Stimulated activated CD8-positive, alpha-beta memory T cell treated with anti-CD3 and anti-CD28 coated beads, Interleukin-4, amount 100 ng/mL, for 1 hour (primary cell): ENCODE measurements at places on chromosomes 5 and 9.

DNA sequence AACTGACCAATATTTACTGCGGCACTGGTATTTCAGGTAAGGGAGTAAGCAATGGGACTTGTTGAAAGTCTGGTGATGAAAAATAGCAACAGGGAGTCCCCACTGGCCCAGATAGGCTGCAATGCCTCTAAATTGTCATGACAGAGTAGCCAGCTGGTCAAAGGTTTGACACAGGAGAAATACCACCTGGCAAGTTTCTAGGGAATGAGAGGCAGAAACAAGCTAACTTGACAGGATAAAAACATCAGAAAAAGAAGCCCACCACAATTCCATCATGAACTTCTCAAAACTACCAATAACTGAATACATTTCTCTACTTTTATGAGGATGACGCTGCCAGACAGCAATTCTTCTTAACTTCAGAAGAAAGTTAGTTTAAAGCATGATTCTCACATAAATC, 99.8 kb downstream of the STRBP start:
- no peak for DNase-seq

DNA sequence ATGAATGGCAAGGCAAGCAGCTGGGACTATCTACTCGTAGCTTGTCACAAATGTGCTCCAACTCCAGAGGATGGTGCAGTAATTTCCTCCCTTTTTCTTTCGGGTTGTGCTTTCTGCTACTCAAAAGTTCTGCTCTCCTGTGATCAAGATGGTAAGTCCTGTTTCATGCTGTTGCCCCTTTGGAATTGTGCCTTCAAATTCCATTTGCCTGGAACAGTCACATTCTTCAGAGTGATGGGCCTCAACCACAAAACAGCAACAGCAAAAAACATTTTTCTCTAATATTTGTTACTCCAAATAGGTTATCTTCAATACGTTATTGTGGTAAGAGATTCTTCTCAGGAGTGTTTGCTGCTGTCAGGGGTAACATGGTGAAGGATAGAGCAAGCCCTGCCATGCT, 209.3 kb downstream of the PALM2AKAP2 start:
- DNase-seq: no peak

DNA sequence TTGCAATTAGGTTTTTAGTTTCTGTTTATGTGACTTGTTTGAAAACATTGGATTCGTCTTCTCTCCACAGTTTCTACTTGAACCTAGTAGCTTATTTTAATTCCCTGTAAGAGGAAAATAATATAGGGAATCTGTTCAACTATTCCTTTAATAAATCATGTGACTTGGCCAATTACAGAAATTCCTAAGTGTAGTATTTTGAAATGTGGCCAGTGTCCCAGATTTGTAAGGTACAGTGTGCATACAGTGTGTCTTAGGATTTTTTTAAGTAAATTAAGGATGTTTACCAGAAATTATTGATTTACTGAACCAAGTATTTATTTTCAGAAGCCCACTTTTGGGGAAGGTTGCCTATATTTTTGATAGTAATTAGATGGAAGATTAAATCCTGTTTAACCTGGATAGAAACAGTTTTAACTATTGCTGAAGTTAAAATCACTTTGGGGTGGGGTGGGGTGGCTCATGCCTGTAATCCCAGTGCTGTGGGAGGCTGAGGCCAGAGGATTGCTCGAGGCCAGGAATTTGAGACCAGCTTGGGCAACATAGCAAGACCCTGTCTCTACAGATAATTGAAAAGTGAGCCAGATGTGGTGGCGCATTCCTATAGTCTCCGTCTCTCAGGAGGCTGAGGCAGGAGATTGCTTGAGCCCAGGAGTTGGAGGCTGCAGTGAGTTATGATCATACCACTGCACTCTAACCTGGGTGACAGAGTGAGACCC, 36.9 kb downstream of the G3BP1 start:
- no peak for DNase-seq

GRCh38 chr9:87686520-87687090, 39.3 kb upstream of the CTSL start:
- no peak for DNase-seq

DNA sequence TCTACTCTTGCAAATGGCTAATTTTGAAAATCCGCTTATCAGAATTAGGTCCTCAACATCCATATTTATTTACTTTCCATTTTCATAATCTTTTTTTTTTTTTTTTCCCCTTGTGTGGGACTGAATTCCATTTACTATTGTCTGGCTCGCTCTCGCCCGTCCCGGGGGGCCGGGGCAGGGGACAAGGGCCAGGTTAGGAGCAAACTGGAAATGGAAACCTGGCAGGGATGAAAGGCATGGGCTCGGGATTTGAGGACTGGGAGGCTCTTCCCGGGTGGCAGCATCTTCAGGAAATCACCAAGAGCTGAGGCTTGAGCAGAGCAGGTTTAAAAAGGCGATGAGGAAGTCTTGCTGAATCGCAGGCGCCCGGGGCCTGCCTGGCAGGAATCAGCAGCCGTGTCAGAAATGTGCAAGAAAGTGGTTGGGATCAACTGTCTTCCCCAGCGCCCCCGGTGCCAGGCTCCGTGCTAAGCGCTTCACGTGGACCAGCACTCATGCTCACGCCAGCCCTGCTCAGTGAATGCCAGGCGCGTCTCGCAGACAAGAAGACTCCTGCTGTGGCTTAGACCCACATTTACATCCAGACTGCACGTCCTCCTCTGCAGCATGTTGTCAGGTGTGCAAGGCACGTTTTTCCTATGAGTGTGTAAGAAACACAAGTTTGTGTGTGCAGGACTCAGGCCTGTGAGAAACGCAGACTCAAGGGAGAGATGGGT, 66.3 kb upstream of the UNC5A start:
- DNase-seq: no peak
